ENCODE measurements at places on chromosomes 2 and 18. TPM values are rescaled to one million over a fixed set of nuclear protein-coding genes. Genes with fewer than 3 reads are reported as not detected.

The LRP1B gene
- 0.82 TPM for total RNA-seq

The MERTK gene
- total RNA-seq: 10.8 TPM

The SERPINB13 gene
- 1.4 TPM for total RNA-seq

The POTEJ gene
- not detected for total RNA-seq

The HOXD12 gene
- total RNA-seq: not detected

The FKBP7 gene
- 2.6 TPM for total RNA-seq

DNA sequence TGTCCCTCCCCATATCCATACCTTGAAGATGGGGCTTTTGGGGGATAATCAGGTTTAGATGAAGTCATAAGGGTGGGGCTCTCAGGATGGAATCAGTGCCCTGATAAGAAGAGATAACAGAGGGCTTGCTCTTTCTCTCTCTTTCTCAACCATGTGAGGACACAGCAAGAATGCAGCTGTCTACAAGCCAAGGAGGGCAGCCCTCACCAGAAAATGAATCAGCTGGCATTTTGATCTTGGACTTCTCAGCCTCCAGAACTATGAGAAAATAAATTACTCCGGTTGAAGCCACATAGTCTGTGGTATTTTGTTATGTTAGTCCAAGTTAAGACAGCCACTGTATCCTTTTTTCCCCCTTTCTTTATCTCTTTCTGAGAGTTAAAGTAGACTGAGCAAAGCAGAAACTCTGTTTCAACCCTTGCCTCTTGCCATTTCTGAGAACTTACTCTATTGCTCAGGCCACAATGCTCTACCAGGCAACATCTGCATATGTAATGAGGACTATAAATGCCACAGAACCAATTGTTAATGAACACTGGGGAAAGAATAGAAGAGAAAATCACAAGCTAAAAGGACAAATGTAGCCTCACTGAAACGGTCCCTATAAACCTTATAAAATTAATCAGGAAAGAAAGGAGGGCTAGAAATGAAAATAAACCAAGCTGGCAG, 56.9 kb downstream of the SRBD1 start:
- no peaks in the 10 kb centered on the region for H3K27me3 ChIP-seq
- DNase-seq: no peak
- no peaks in the 10 kb centered on the region for H3K4me1 ChIP-seq
- no peak overlapping the region for H3K4me3 ChIP-seq
- no peak overlapping the region for H3K27ac ChIP-seq

GRCh38 chr2:30298302-30298701, 67.0 kb downstream of the LBH start:
- no peak overlapping the region for H3K4me3 ChIP-seq
- H3K36me3 ChIP-seq: no peaks in the 10 kb centered on the region
- DNase-seq: no peak
- no peak overlapping the region for H3K27ac ChIP-seq
- peaks cover 19% of the 10 kb centered on the region for H3K4me1 ChIP-seq
- H3K27me3 ChIP-seq: no peaks in the 10 kb centered on the region

- DNase-seq: no peak
- no peaks in the 10 kb centered on the region for H3K27me3 ChIP-seq
- H3K27ac ChIP-seq: no peak overlapping the region
- H3K36me3 ChIP-seq: no peaks in the 10 kb centered on the region
- no peaks in the 10 kb centered on the region for H3K4me1 ChIP-seq
- H3K4me3 ChIP-seq: no peak overlapping the region
Measured at GRCh38 chr2:108414256-108414876, 34.6 kb upstream of the GCC2 start.

DNA sequence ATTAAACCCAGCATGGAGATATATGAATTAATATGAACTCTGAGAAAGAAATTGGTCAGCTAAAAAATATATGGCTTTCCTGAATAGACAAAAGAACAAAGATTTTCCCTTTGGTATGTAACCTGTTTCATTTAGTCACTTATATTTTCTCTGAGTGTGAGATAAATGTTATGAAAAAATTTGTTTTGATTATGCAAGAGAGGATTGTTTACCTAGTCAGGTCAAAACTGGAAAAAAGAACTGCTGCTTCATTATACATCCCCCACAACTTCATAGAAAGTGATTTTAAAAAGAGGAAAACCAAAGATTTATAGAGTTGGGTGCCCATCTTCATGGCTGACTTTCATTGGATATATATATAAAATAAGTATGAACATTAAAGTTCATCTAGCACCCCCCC, 242.2 kb upstream of the FN1 start:
- no peak overlapping the region for H3K4me3 ChIP-seq
- no peaks in the 10 kb centered on the region for H3K27me3 ChIP-seq
- no peak for DNase-seq
- no peak overlapping the region for H3K27ac ChIP-seq
- H3K4me1 ChIP-seq: no peaks in the 10 kb centered on the region

DNA sequence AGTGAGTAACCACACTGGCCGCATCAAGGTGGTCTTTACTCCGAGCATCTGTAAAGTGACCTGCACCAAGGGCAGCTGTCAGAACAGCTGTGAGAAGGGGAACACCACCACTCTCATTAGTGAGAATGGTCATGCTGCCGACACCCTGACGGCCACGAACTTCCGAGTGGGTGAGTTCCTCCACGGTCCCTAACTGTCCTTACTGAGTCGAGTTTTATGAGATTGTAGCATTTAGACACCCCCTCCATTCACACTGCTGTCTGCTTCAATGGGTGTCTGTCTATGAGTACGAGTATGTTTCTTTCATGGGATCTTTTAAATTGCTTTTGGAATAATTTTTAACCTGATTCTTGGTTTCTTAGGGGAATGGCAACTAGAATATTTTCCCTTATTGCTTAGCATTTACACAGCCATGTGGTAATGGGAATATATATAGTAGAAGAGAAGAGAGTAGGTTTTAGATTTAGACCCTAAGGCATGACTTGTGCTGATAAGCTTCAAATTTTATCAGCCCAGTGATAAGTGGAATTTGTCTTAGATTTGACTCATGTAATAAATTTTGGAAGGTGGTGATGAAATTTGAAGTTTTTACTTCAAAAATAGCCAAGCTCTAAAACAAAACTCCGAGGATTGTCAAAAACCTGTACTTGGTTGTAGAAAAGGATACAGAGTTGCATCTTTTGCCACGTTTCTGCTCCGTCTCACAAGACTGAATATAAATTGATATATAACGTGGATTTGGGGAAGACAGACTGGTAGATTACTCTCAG, 188.2 kb downstream of the LTBP1 start:
- peak overlapping the region; percentile 75 for H3K27ac ChIP-seq
- no peaks in the 10 kb centered on the region for H3K27me3 ChIP-seq
- H3K4me3 ChIP-seq: no peak overlapping the region
- no peaks in the 10 kb centered on the region for H3K36me3 ChIP-seq

DNA sequence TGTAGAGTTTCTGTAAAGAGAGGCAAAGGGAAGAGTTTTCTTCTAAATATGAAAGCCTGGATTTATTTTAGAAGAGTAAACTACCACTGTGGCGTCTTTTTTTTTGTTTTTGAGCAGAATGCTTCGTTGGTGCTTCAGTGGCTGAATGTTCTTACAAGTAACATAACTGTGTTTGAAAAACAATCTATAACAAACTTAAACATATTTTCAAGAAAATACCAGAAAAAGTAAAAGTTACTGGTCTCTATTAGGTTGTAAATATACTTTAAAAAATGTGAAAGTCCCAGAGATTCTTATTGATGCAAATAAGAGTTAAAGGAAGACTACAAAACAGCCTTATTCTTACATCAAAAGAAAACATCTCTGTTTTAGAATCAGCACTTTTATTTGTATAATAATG, 76.2 kb downstream of the NEB start:
- no peaks in the 10 kb centered on the region for H3K4me1 ChIP-seq
- no peaks in the 10 kb centered on the region for H3K27me3 ChIP-seq
- no peak overlapping the region for H3K4me3 ChIP-seq
- H3K36me3 ChIP-seq: no peaks in the 10 kb centered on the region
- no peak overlapping the region for H3K27ac ChIP-seq

- no peak for DNase-seq
- peaks cover 16% of the 10 kb centered on the region for H3K4me1 ChIP-seq
- peak overlapping the region; percentile 74 for H3K27ac ChIP-seq
Measured at GRCh38 chr18:59660786-59661743, 36.2 kb downstream of the CCBE1 start.

DNA sequence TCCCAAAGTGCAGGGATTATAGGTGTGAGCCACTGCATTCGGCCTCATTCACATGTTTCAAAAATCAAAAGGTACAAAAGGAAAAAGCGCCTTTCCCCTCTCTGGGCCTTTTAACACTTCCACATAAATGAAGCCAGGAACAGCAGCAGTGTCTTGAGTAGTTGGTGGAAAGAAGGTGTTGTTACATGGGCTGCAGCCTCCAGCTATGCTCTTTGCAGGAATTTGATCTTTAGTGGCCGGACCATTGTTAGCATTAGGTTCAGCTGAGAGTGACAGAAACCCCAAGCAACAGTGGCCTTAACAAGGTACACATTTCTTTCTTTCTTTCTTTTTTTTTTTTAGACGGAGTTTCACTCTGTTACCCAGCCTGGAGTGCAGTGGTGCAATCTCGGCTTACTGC, 59.1 kb downstream of the HS6ST1 start:
- no peaks in the 10 kb centered on the region for H3K27me3 ChIP-seq
- no peak overlapping the region for H3K4me3 ChIP-seq
- H3K36me3 ChIP-seq: no peaks in the 10 kb centered on the region
- DNase-seq: no peak

DNA sequence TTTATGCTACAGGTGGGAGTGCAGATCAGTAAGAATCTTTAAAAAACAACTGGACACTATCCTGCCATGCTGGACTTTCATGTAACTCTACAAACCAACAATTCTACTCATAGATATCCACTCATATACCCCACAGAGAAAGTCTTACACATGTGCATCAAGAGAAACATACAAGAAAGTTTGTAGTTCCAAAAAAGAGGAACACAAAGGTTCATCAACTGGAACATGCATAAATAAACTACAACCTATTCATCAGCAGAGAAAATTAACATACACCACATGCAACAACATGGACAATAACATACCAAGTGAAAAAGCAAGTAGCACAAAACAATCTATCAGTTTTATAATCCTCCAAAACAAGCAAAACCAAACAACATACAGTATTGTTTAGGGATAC, 17.0 kb downstream of the TCF4 start:
- no peak overlapping the region for H3K4me3 ChIP-seq
- no peak overlapping the region for H3K27ac ChIP-seq
- H3K27me3 ChIP-seq: no peaks in the 10 kb centered on the region
- DNase-seq: no peak

All from transverse colon (tissue), 4 donors.